ENCODE measurements at places on chromosomes 7 and 10.

DNA sequence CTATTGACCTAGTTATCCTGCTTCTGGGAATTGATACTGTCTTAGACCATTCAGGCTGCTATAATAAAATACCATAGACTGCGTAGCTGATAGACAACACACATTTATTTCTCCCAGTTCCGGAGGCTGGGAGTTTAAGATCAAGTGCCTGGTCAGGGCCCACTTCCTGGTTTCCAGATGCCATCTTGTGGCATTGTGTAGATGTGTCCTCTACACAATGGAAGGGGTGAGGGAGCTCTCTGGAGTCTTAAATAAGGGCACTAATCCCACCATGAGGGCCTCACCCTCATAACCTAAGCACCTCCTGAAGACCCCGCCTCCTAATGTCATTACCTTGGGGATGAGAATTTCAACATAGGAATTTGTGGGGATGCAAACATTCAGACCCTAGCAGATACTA lies 62.4 kb downstream of the SLC35B4 start:
- DNase-seq, result no peak

DNA sequence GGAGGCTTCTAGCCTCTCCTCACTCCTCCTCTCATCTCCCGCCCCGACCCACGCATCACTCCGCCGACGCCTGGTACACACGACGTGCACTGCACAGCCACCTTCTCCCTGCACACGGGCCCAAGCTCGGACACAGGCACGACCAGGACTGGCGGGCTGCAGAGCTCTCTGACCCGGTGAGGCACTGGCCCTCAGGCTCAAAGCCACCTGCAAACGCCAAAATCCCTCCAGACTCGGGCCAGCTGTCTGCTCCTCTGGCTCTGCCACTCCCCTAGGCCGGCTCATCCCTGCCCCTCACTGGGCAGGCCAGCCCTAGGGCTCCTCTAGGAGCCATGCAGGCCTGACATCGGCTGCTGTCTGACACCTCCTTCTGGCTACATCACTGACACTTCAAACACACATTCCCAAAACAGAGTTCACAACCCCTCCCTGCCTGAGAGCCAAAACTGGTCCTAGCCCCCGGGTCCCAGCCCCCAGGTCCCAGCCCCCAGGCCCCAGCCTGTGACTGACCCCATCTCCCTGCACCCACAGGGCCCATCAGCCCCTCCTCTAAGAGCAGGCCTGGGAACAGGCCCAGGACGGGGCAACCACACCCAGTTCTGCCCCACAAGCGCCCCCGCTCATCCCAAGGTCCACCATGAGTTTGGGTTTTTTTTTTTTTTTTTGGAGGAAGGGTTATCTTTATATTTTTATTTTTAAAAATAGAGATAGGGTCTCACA lies 35.1 kb downstream of the MAD1L1 start:
- DNase-seq, result no peak

DNA sequence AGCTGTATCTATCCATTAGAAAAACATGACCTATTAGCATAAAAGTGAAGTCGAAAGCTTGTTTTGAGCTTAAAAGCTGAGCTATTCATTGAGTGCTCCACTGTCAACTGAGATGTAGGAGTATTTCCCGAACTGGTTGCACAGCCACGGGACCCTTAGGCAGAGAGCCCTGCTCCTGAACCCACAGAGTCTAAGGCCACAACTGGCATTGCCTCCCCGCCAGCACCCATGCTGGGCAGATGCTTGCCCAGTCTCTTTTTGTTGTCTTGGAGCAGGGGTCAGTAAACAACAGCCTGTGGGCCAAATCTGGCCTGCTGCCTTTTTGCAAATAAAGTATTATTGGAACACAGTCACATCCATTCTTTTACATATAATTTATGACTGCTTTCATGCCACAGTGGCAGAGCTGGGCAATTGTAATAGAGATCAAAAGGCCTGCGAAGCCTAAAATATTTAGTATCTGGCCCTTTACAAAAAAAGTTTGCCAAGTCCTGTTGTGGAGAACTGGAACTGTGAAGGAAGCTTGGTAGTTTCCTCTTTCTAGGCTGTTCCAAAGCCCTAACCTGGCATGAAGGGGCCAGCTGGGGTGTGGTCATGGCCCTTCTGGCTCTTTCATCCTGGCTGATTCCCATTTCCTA lies 58.4 kb upstream of the WAPL start:
- DNase-seq, result no peak

DNA sequence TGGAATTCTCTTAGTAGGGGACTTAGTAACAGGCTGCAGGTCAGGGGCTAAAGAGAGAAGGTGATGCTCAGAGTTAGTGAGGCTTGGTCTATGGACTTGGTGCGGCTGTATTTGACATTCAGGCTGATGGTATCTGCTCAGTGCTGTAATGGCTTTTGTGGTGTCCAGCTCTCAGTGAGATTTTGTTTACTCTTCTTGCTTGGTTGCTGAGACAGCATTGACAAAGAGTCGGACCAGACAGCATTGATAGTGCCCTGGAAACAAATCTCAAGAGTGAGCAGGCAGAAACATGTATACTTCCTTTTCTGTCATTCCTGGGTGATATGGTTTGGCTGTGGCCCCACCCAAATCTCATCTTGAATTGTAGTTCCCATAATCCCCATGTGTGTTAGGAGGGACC lies 202.0 kb downstream of the STK31 start:
- DNase-seq, result no peak

GRCh38 chr10:117541909-117542705 lies 439 bp upstream of the EMX2 start:
- no peak for DNase-seq

DNA sequence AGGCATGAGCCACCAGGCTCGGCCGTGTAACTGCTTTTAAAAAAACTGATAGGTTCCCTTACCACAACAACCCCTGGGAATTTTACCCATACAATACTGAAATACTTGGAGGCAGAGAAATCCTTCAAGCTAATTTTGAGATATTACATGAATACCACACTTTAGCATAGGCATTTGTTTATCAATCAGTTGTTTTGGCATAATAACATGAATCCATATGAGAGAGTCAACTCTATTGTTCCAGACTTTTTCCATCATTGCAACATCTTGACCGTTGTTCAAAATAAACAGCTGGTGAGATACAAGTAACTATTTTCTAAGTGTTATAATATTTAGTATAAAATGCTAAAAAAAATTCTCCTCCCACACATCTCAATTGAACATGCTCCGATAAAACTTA lies 36.8 kb downstream of the LAMB4 start:
- no peak for DNase-seq

DNA sequence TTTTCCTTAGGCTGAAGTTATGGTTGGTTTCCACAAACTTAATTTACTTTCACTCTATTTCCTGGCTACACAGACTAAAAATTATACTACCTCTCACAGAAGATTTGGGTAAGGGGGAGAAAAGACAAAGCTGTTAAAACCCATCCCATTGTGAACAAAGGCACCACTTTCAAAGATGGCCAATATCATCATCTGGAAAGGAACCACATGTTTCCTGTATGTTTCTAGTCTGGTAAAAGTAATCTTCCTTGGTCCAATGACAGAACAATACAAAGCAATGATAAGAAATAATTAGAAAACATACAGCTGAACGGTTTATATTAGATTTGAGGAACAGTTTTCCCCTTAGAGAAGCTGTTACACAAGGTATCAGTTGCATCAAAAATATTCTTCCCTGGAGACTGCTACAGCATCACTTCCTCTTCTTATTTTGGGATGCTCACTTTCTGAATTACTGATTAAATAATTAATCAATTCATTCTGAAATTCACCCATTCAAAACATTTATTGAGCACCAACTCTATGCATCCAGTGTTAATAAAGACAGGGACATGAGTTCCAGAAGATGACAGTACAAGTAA lies 8.5 kb upstream of the SFR1 start:
- DNase-seq, result no peak

Data from activated CD4-positive, alpha-beta T cell treated with anti-CD3 and anti-CD28 coated beads, Interleukin-2, amount 50 U/mL, for 16 hours (primary cell).